ENCODE measurements at places on chromosomes 3 and 15.
A peak's percentile ranks its signal among the peaks of the same experiment; 100 is the strongest.

DNA sequence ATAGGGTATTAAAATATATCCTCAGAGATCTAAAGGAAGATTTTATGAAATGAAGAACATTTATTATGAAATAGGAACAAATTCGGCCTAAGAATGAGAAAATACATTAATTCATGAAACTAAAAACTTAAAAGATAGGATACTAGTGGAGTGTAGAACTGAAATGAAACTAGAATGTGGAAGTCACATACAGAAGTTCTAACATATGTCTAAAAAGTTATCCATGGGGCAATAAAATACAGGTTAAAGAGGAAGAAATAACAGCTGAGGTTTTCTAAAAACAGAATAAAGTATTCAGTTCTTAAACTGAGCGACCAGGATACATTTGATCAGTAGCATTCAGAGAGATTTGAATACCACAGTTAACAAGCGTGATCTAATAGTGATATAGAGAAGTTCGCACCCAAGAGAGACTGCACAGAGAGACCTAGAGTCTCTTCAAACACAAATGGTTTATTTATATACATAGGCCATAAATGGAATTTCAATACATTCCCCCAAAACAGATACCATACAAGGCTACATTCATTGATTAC is 85.9 kb downstream of the FEZF2 start:
- no peak for DNase-seq

- DNase-seq = no peak
Observed at GRCh38 chr3:192827208-192827607, 90.4 kb downstream of the MB21D2 start.

GRCh38 chr3:123431658-123432324 is 17.1 kb downstream of the ADCY5 start:
- no peak for DNase-seq

DNA sequence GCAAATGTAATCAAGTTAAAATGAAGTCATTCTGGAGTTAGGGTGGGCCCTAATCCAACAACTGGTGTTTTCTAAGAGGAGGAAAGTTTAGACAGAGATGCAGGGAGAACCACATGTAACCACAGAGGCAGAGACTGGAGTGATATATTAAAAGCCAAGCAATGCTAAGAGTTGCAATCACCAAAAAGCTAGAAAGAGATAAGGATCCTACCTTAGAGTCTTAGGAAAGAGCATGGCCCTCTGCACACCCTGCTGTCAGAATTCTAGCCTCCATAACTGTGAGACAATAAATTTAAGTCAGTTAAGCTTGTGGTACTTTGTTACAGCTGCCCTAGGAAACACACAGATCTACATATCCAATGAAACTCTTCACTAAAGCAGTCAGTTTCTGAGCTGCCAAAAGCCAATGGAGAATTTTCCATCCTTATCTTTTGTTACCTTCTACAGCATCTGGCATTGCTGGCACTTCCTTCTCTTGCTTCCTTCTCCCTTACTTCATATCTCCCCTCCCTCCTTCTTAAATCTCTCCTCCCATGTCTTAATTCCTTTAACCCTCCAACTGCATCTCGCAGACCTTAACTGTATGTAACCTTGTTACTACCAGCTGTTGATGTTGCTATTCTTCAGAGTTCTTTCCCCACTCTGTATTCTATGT is 11.2 kb downstream of the DCBLD2 start:
- no peak for DNase-seq

DNA sequence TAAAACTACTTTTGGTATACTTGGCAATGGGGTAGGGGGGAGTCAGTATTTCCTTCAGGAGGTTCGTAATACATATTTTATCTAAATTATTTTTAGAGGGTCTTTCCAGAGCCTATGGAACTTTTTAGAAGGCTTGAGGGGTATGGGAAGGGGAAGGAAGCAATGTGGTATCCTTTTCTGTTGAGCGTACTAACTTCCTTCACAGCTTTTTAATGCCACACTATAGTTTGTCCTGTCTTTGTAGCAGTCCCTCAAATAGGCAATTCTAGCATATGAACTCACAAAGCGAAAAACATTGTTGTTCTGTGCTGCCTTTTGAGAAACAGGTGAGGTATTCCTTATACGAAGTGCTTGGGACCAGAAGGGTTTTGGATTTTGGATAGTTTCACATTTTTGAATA is 22.3 kb upstream of the P2RY13 start:
- no peak for DNase-seq

DNA sequence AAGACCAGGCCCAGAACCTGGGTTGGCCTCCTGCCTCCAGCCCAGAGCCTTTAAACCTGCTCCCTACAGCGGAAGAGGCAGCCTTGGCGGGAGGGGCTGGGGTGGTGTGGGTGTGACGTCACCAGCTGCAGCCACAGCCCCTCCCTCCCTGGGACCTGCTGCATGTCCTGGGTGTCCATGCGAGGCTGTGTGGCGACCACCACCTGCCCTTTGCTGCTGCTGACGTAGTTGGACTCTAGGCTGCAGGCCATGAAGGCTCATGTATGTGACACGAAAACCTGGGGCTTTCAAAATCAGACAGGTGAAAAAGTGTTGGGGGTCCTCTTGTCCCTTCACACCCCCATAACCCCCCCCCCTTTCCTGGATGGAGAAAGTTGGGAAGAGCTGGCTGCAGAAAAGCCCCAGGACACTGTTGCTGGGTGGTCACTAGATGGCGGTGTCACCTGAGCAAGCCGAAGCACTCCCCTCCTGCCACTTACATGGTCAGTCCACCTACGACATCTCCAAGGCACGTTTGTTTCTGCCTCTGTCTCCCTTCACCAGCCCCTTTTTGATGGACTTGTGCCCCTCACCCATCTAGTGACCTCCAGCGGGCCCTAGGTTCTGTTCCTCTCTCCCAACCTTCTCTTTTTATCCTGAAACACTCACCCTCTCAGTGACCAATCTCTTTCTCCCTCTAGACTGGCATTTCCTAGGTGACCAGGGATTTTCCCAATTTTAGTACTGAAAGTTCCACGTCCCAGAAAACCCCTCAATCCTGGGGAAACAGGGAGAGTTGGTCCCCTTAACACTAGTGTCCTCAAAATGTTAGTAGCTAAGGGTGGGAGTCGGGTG is 35.2 kb downstream of the SLC6A20 start:
- peak; percentile 44 for DNase-seq

DNA sequence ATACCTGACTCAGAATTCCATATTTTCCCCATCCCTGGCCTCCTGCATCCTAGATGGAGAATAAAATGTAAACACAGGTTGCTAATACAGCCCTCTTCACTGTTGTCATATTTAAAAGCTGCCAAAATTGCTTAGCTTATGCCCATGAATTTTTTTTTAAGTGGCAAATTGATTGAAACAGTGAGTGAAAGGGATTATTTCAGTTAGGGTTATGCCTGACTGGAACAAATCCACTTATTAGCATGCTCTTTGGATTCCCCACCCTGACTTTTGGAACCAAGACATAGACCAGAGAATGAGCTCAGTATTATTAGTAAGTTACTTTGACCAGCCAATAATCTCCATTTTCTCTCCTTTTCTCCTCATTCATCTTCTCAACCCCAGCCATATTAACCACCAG is 244.7 kb downstream of the FEZF2 start:
- no peak for DNase-seq

DNA sequence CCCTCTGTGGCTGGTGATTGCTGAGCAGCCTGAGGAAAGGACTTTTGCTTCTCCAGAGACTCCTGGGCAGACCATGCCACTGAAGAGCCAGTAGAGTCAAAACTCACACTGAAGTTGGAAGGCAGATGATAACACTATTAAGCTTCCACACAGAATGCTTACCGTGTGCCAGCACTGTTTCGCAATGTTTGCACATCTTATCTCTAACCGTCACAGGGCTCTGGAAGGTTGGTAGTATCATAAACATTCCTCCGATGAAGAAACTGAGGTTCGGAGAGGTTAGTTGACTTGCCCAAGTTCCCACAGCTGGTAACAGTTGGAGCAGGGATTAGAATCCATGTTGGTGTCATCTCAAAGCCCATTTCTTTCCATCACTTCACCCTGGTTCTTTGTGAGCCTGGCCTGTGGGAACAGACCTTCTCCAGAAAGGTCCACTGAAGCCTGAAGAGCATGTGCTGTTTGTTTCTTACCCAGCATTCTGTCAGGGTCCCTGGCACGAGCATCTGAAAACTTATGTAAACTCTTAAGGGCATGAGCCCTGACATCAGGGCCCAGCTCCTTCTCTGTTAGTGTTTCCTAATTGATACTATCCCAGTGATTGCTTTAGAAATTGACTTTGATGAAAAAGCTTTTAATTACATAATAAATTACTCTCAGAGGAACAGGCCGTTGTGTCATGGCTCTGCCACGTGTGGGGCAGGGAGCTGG is 77.0 kb upstream of the PRR23C start:
- no peak for DNase-seq

GRCh38 chr3:195154793-195155535 is 116.0 kb downstream of the XXYLT1 start:
- no peak for DNase-seq

- DNase-seq = peak; percentile 57
Observed at GRCh38 chr3:14424711-14425580, 22.5 kb downstream of the SLC6A6 start.

- DNase-seq = no peak
Observed at GRCh38 chr3:159609625-159610024, 379.0 kb upstream of the IL12A start.

GRCh38 chr3:73351423-73352071 is 273.2 kb downstream of the PDZRN3 start:
- DNase-seq = no peak

GRCh38 chr3:188662214-188662613 is 508.3 kb downstream of the LPP start:
- DNase-seq = no peak

DNA sequence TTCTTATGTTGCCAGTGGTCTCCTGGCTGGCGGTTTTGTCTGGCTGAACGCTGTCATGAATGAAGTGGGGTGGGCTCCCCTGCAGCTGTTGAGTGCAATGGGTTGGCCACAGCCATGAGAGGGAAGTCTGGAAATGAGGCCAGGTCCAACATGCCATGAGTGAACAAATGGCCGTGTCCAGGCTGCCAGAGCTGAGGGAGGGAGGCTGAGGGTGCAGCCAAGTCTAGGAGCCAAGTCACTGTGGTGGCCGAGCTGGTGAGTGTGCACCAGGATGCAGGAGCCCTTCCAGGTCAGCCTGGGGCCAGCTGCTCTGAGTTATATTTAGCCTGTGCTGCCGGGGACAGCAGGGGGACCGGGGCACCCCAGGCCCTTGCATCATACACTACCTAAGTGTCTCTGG is 24.7 kb upstream of the PRR23E start:
- no peak for DNase-seq

DNA sequence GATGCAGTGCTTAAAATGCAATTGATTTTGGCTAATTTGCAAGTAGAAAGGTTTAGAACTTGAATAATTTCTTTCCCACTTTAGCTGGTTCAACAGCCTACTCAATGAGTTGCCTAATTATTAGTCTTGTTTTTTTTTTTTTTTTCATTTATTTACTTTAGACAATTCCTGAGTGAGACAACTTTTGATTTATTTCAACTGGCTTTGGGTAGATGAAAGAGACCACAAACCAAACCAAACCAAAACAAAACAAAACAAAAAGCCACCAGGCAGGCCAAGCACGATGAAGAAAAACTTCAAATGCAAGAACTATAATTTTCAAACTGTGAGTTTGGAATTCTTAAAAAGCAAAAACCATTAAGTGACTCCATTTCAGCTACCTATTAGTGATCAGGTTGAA is 469.9 kb downstream of the GBE1 start:
- no peak for DNase-seq

- no peak for DNase-seq
Observed at GRCh38 chr15:69836526-69837230, 261.0 kb downstream of the TLE3 start.

- DNase-seq = no peak
Observed at GRCh38 chr15:98597666-98598065, 50.7 kb upstream of the IGF1R start.

DNA sequence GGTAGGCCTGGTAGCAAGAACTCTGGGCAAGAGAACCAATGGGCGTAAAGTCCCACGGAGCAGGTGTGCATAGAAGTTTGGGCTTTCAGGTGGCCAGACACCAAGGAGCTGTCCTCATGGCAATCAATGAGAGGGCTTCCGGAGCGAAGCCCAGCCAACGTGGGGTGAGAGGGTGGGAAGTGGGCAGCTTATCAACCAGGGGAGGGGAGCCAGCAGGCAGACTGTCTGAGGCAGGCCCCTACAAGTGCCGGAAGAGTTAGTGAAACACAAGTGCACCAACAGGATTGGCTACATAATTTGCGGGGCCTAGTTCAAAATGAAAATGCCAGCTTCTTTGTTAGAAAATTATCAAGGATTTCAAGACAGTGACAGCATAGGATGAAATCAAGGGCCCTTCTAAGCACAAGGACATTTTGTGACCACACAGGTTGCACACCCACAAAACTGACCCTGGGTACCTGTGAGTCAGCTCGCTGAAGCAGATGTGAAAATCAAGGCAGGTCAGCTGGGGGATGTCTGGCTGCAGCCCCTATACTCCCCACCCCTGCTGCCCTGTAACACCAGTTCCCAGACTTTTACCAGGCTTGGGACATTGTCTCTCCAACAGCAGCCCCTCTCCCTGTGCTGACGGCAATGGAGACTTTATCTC is 102.1 kb upstream of the ETV5 start:
- DNase-seq = no peak

DNA sequence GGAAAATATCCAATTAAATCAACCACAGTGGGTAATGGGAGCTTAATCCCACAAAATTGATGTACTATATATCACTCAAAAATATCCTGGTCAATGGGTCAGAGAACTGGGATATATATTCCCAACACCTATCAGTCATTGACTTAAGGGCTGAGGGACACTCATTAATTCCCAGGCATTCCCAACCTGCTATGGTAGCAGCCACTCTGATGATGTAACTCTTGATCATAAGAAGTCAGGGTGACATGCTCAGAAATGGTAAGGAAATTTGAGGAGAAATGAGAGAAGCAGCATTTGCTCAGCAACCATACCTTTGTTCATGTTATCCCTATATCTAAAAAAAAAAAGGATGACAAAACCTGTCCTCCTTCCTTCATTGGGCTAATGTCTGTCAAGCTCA is 3.1 kb upstream of the PLOD2 start:
- no peak for DNase-seq

DNA sequence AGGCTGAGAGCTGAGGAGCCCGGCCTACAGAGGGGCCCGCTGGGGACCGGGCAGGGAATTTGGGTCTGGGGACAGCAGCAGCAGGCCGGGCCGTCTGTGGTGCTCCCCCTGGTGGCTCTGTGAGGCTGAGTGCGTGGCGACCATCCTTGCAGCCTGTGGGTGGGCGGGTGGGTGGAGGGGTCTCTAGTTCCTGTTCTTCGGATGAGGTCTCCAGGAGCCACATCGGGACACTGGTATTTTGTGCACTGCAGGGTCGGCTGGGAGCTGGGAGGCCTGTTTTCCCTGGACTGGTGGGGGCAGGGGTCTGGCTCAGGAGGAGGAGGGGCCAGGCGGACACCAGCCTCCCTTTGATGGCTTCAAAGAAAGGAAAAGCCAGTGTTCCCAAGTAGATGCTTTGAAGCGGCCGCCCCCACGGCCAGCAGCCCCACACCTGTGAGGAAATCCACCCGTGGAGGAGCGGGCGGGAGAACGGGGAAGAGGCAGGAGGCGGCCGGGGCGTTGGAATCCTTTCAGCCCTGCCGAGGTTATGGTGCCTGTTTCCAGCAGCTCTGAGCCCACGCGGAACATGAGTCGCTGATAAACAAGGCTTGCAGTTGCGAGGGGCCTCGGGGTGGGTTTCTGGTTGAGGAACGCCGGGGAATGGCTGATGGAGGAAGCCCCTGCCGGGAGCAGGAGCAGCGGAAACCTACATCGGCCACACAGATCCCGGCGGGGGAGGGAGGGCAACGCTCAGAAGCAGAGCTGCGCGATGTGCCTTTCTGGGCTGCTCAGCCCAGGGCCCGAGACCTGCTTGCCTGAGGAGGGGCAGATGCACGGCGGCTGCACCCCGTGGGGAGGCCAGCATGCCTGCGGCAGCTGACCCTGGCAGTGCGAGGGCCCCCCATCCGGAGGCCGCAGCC is 154.3 kb downstream of the NSMCE3 start:
- DNase-seq = no peak

Measured in activated CD4-positive, alpha-beta T cell treated with anti-CD3 and anti-CD28 coated beads, Interleukin-2, amount 50 U/mL, for 16 hours (primary cell).